NCI-H510A (cell line): ENCODE measurements at places on chromosomes 5 and 9.

DNA sequence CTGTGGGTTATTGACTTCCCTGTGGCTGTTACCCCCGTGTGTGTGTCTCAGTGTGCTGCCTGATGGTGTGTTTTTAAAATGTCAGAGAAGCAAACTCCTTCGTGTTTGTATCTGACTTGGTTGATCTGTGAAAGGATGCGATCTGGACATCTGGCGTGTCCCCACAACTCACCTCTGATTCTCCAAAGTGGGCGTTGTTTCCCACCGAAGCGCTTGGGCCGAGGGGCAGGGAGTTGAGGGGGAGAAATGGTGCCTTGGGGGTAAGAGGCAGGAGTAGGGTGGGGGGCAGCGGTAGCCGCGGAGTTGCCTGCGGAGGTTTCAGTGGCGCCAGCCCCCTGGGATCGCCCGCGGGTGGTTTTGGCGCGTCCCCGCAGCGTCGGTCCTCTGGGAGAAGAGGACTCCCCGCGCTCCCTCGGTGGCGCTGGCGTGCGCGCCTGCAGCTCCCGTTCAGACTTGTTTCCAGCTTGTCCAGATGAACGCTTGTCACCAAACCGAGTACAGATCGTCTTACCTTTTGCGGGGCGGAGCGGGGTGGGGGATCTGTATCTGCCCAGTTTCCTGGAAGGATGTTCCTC lies 1.1 kb downstream of the MAST4 start:
- DNase-seq = peak; percentile 5

DNA sequence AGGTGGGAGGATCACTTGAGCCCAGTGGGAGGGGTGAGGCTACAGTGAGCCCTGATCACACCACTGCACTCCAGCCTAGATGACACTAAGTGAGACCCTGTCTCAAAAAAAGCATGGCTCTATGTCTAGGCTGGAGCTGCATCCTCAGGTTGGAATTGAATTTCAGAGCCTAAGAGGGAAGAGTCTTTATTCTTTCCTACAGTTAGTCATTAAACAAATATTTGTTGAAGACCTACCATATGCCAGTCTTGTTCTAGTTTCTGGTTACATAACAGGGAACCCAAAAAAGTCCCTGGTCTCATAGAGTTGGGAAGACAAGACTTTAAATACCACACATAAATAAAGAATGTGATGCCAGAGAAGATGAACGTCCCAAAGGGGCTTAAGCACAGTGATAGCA lies 6.9 kb upstream of the GRPEL2 start:
- no peak for DNase-seq

DNA sequence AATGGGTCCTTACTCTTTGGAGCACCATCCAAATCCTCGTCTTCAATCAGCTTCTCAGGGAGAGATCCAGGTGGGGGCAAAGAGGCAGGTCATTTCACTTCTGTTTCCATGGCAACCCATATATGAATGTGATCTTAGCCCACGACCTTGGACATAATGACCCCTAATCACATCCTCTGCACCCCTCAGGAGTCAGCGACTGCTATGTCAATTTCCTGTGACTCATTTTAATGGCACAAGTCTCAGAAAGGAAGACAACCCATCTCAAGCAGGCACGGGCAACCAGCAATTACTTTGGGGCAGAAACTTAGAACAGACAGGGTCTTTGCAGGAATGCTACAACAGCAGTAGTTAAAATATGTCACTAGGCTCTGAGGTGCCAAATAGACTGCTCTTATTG lies 591.2 kb downstream of the TLR4 start:
- DNase-seq = no peak

- no peak for DNase-seq
These were observed 553.2 kb downstream of the MAT2B start for GRCh38 chr5:164058621-164059020.

GRCh38 chr5:146073239-146073900 lies 32.0 kb downstream of the PLAC8L1 start:
- DNase-seq = no peak

GRCh38 chr5:143217804-143218160 lies 185.7 kb downstream of the NR3C1 start:
- no peak for DNase-seq

DNA sequence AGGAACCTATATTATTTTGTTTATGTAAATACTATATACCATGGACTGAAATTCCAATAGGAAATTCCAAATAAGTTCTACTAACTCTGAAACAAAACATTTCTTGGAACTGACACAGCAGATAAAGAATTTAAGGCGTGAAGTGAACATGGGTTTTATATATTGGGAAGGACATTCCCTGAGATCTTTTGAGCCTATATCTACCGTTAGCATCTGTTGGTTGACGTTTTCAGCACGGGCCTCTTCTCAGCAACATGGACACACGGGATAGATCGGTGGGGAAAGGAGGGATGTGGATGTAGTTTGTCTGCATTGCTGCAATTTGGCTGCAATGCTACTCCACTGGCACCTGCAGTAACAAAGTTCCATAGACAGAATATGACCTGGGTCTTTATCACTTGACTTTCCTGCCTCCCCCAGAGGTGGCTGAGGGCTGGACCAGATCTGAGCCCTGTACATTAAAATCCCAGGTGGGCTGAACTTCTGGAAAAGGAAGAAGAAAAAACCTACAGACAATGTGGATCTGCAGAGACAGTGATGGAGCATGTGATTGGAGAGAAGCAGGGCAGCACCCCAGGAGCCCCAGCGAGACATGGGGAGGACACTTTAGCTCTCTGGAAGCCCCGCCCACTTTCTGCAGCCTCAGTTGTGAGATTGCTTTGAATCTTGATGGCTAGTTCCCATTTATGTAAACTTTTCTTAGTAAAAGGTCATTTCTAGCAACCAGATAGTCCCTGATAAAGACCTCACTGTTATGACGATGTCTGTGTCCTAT lies 91.2 kb upstream of the CPEB4 start:
- DNase-seq = no peak

- DNase-seq = no peak
These were observed 179.6 kb upstream of the CDH9 start for GRCh38 chr5:27217977-27218376.

DNA sequence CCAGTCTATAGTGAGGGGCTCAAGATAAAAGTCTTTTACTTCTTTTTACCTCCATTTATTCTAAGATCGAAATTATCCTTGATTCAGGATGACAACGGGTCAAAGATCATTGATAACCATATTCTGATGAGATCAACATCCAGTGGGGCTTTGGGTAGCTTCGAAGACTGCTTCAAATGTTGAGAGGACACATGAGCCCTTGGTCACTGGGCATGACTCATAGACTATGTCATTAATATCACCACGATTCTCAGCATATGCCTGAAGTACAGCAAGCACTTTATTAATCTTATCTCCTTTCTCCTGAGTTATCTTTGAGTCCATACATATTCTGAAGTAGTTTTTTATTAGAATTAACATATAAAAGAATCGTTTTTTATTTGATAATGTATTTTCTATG lies 117.1 kb upstream of the DAB2 start:
- no peak for DNase-seq

DNA sequence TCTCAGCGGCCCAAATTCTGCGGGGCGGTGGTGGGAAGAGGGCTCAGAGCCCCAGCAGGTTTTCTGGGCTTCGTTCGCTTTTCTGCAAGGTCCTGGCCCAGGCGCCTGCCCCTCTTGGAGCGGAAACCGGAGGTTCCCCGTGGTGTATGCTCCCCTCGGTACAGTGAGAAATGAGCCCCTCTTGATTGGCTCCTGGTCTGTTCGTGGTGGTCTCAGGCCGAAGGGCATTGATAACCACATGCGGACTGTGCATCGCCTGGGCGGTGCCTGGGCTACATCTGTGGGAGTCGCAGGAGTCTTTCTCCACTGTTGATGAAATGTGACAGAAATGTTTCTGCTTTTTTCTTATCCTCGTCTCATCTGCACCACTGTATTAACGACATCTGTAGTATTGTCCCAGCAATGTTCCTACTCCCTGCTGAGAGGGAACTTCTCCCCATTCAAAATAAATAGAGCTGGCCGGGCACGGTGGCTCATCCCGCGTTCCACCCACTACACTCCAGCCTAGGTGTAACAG lies 682 bp downstream of the MAN1B1 start:
- DNase-seq = no peak

DNA sequence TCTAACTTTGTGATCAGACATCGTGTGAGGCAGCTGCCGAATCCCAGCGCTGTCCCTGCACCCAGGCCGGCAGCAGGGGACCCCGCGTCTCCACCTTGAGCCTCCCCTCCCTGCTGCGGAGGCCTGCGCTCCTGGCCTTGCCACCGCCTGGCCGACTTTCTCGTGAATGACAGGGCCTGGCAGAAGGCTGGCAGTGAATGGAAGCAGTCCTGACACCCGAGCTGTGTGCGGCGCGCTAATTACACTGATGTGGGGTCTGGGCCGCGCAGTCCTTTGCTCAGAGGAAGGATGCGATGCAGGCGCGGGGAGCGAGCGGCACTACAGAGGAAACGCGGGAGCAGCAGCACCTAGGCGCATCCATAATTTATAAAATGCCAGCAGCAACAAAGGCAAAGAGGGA lies 40.3 kb downstream of the POU4F3 start:
- DNase-seq = no peak

DNA sequence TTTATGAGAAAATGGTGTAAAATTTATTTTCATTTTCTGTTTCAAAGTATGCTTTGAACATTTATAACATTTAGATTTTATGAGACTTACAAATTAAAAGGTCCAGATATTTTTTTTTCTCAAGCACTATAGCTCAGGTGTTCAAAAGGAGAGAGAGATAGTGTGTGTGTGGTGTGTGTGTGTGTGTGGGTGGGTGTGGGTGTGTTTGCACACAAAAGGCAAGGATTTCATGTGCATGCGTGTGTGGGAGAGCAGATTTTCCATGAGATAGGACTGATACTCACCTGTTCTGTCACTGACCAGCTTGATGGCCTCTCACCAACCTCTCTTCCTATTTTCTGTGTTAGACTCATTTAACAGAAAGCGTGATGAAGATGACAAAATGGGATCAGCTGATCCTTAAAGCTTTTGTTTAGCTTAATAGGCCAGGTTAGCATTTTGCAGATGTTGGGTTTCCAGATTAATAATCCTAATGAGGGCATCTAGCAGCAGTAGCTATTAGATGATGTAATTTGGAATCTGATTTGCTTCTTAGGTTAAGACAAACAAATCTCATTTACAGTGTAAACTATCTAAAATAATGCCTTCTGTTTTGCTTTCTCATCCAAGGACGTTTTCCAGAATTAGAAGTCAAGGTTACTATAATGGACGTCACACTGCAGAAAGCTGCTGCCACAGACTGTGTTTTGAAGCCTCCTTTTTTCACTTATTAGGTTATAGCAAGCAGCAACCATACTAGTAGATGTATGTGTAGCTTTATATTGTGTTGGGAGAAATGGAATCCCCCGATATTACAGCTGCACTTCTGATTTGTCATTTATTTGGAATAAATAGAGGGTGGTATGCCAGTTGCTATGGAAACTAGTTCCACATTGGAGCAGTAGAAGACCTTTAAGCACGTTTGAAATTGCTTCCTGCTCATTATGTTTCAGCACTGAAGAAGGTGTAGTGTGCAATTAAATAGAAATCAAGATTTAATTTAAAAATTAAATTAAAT lies 355.6 kb downstream of the TAF11L14 start:
- no peak for DNase-seq
